ENCODE measurements at places on chromosomes 13 and 19.

GRCh38 chr19:38039966-38040365, 133.0 kb downstream of the SIPA1L3 start:
- peak; percentile 74 for DNase-seq

- DNase-seq = no peak
Measured at GRCh38 chr19:27833031-27833430, 1379.9 kb downstream of the UQCRFS1 start.

DNA sequence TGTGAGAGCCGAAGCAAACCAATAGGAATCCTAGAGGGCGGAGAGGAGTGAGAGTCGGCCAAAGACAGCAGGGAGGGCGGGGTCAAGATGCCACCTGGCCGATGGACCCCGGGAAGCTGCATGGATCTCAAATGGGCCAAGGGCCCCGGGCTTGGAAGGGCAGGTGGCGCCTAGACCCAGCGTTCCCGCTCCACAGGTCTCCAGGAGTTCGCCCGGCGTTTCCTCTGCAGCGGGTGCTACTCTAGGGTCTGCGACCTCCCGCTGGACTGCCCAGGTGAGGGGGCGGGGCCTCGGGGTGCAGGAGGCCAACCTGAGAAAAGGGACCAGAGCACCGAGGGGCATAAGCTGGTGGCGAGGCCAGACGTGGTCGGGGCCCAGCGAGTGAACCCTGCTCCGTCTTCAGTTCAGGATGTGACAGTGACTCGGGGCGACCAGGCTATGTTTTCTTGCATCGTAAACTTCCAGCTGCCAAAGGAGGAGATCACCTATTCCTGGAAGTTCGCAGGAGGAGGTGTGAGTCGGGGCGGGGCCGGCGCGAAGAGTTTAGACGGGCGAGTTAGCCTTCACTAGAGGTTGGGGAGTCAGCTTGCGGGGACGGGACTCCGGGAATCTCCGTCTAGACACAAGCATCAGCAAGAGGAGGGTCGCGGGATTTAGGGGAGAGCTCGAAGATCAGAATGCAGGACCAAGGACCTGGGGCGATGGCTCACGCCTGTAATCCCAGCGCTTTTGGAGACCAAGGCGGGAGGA, 9.9 kb downstream of the SPACA6 start:
- no peak for DNase-seq

- no peak for DNase-seq
Measured at GRCh38 chr13:112345826-112346172, 30.4 kb upstream of the SPACA7 start.

DNA sequence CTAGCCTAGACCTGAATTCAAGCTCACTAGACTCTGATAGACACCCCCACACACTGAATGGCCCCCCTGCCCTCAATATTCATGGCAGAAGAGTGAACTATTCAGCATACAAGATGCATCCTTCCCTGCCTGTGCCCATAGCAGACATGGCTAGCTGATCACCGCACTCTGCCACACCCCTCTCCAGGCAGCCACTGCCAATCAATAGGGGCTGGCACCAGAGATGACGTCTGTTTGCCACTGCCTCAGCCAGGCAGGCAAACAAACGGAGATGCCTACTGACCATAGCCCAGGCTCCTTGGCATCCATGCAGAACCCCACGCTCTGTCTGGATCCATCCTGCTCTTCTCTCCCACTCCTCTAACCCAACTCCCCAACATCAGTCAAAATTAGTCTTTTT, 13.8 kb upstream of the NPAS1 start:
- DNase-seq = no peak

GRCh38 chr13:32200741-32201140, 114.4 kb downstream of the ZAR1L start:
- DNase-seq = no peak

DNA sequence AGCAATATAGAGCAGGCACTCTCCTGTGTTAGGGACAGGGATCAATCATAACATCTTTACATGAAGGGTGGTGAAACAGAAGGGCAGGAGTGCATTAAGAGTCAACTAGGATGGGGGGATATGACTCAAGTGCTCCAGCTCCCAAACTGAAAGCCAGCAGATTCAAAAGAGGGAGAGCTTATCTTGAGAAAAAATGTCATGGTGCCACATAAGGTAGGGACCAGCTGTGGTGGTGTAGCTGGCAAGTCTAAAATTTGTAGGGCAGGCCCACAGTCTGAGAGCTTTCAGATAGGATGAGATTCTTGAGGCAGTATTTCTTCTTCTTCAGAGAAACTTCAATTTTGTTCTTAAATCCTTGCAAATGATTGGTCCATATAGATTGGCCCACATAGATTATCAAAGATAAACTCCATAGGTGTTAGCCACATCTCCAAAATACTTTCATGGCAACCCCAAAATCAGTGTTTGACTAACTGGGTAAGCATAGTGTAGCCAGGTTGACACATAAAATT, 19.1 kb downstream of the DNAJC15 start:
- DNase-seq = no peak

DNA sequence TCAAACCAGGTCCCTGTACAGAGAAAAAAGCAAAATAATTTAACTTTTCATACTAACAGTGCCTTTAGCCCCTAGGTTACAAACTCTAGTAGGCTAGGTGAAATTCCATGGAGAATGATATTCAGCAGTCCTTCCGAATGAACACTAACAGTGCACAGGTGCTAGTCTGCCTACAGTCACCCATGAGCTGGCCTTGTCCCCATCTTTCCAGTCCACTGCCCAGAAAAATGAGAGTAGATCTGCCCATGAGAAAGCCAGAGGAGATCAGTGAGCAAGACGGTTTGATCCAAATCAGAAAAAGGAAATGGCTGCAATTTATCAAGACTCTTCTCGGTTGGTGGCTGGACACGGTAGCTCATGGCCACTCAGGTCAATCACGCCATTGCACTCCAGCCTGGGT, 524.9 kb downstream of the FGF9 start:
- DNase-seq = no peak

- no peak for DNase-seq
Measured at GRCh38 chr13:34001389-34001788, 183.4 kb downstream of the RFC3 start.

DNA sequence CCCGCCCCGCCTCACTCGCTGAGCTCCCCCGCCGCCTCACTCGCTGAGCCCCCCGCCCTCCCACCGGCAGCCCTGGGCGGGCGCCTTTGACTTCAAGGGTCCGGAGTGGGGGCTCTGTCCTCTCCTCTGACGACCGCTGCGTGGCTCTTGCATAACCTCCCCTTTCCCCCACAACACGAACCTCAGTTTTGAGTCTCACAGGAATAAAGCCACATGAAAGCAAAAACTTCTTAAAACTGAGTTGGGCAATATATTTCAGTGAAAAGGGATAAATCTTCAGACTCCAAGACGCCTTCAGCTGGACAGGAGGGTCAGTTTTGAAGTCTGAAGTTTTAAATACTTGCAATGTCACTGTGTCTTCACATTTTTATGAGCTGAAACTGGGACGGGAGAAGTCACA, 70.6 kb upstream of the C13orf46 start:
- DNase-seq = no peak

- DNase-seq = no peak
Measured at GRCh38 chr13:70407486-70407885, 299.2 kb upstream of the KLHL1 start.

DNA sequence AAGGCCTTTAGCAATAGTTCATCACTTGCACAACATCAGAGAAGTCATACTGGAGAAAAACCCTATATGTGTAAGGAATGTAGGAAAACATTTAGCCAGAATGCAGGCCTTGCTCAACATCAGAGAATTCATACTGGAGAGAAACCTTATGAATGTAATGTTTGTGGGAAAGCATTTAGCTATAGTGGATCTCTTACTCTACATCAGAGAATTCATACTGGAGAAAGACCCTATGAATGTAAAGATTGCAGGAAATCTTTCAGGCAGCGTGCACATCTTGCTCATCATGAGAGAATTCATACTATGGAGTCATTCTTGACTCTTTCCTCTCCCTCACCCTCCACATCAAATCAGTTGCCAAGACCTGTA, 19.8 kb downstream of the ZNF583 start:
- DNase-seq = no peak

GRCh38 chr13:60369242-60369641, 27.8 kb upstream of the TDRD3 start:
- no peak for DNase-seq

GRCh38 chr13:105016266-105016665, 1519.2 kb downstream of the EFNB2 start:
- no peak for DNase-seq

GRCh38 chr19:33385956-33386355, 12.4 kb downstream of the CEBPG start:
- no peak for DNase-seq

DNA sequence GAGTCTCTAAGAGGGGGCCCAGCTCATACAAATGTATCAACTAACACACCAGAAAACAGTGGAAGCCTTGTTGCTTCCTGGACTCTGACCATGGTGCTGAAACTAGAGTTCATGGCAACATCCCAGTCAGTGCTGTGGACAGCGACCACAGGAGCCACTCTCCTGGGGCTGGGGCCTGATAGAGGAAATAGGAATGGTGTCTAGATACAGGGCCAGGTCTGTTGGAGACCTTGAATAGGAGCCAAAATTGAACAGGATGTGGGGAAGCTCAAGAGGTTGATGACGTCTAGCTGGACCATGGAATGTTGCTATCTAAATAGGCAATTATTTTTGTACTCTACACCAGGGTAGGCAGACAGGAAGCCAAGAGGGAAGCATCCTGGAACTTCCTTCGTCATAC, 21.7 kb downstream of the LILRB4 start:
- DNase-seq = no peak

DNA sequence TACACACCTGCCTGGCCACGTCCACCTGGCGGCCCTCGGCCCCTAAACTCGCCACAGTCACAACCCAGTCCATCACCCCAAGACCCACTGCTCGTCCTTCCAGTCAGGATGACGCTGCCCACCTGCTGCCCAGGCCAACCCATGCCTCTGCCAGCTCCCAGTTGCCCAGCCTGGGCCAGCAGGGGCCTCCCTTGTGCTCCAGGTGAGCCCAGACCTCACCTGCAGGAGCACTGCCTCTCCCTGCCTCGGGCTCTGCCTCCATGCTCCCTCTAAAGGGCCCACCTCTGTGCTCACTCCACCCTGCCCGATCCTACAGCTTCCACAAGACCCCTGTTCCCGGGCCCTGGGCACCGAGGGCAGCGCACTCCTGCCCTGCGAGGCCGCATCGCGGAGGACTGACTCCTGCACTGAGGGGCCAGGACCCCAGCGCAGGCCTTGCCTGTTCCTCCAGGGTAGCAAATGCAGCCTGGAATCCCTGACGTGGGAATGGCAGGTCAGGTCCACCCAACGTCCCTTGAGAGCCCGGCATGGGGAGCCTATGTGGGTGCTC, 8.0 kb upstream of the CACTIN start:
- DNase-seq = no peak

- DNase-seq = no peak
Measured at GRCh38 chr13:41700790-41701310, 243.5 kb downstream of the RGCC start.

DNA sequence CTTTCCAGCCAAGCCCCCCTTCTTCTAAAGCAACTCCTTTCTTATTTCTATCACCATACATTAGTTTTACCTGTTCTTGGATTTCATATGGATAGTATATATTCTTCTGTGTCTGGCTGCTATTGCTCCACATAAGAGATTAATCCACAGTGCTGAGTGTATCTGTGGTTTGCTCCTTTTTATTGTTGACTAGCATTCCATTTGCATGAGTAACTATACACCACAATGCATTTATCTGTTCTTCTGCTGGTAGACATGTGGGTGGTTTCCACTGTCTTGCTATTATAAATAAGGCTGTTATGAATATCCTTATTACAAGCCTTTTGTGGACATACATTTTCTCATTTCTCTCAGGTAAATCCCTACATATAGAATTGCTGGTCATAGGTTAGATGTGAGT, 138.2 kb downstream of the SLC7A1 start:
- peak; percentile 66 for DNase-seq

- DNase-seq = no peak
Measured at GRCh38 chr13:37716420-37717195, 118.0 kb upstream of the POSTN start.

DNA sequence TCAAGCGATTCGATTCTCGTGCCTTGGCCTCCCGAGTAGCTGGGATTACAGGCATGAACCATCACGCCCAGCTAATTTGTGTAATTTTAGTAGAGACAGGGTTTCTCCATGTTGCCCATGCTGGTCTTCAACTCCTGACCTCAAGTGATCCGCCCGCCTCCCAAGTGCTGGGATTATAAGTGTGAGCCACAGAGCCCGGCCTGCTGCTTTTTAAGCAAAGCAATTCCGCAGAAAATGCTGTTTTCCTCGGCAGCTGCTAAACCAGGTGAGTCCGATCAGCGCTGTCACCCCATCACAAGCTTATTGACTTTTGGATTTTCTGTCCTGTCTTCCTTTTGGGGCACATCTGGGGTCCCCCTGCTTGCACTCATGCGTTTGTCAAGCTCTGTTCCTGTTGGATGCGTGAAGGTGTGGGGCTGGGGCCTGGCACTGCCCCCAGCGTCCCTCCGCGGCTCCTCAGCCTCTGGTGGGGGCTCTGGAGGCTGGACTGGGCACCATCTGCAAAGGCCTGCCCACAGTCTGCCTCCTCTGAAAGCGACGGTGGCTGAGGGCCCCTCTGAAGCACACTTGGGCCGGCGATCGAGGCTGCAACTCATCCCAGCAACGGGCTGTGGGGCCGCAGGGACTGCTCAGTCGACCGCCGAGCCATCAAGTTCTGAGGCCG, 25.7 kb downstream of the CEBPG start:
- DNase-seq = no peak

DNA sequence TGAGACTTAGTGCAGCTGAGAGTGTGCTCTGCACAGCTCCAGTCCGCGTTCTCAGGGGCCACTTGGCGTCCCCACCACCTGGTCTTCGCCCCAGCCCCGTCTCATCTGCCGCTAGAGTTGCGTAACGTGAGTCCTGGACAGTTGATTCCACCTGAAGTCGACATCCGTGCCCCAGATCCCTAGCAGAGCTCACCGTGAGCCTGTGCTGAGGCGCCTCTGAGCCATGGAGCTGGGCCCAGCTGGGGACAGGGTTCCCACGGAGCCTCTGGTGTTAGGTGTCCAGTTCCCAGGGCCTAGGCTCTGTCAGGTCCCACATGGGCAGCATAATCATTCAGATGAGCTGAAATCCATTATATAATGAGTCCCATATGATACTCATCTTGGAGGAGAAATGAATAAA, 147.1 kb upstream of the SOX1 start:
- DNase-seq = no peak

DNA sequence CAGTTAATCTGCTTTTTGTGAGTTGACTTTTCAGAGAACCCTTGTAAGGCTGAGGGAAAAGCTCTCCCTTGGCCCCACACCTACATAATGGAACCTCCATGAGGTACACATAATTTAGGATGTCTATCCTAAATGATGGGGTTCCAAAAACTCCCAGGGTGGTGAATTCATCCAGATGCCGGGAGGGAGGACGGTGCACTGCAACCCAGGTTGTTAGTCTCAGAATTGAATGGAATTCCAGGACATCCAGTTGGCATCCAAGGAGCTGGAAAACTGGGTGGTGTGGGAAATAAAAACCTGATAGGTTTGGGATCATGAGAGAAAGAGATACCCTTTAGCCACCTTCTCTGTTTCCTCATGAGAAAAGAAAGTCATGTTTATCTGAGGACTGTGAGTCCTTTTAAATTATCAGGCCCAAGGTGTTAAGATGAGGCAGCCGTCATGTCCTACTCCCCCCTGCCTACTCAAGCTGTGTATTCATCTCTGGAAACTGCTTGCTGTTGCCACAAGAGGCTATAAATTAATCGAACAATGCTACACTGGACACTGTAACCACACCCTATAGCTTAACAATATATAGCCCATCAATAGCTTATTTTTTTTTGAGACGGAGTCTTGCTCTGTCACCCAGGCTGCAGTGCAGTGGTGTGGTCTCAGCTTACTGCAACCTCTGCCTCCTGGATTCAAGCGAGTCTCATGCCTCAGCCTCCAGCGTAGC, 49.5 kb downstream of the C13orf46 start:
- no peak for DNase-seq

GRCh38 chr13:71242201-71242600, 624.8 kb downstream of the DACH1 start:
- no peak for DNase-seq
